Activated CD8-positive, alpha-beta memory T cell treated with anti-CD3 and anti-CD28 coated beads, Interleukin-2, amount 10 ng/mL, durations not matched to agents 7 days and 5 days (primary cell): ENCODE measurements at places on chromosomes 6 and 20. TPM values are rescaled to one million over a fixed set of nuclear protein-coding genes. Genes with fewer than 3 reads are reported as not detected.

FAM209B gene
- 1.3 TPM for total RNA-seq

- H3K36me3 ChIP-seq: no peaks in the 10 kb centered on the region
- DNase-seq: no peak
- no peak overlapping the region for H3K27ac ChIP-seq
- H3K4me3 ChIP-seq: no peak overlapping the region
These were observed 63.9 kb downstream of the CHMP4B start for GRCh38 chr20:33875055-33875454.

- DNase-seq: no peak
- no peak overlapping the region for H3K27ac ChIP-seq
- no peaks in the 10 kb centered on the region for H3K36me3 ChIP-seq
- no peak overlapping the region for H3K4me3 ChIP-seq
- H3K4me1 ChIP-seq: no peaks in the 10 kb centered on the region
These were observed 212.9 kb upstream of the PRND start for GRCh38 chr20:4508773-4509172.

DNA sequence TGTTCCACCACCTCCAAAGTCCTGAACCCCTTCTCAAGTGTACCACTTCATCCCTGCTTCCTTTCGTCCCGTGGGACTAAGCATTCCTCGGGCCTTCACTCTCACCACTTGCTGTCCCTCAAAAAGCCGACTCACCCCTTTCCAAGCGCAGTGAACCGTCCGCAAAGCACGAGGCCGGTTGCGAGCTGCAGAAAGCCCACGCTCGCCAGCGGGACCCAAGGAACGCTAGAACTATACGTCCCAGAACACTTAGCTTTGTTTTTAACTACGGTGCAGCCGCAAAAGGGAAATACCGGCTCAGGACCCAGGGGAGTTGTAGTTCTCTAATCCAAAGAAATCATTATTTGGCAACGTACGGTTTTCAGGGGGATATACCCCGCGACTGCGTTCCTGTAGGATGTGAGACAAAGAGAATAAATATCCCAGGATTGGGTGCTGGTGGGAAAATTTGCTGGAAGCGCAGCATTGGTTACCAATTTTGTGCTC, 416 bp upstream of the POLR1H start:
- DNase-seq: peak; percentile 53
- H3K4me3 ChIP-seq: peak overlapping the region; percentile 98
- H3K27me3 ChIP-seq: no peaks in the 10 kb centered on the region
- peaks cover 35% of the 10 kb centered on the region for H3K4me1 ChIP-seq
- peaks cover 26% of the 10 kb centered on the region for H3K36me3 ChIP-seq

GRCh38 chr20:23000232-23000947, 34.7 kb upstream of the SSTR4 start:
- no peak for DNase-seq
- no peaks in the 10 kb centered on the region for H3K27me3 ChIP-seq
- no peaks in the 10 kb centered on the region for H3K4me1 ChIP-seq
- H3K36me3 ChIP-seq: no peaks in the 10 kb centered on the region
- no peak overlapping the region for H3K27ac ChIP-seq

DNA sequence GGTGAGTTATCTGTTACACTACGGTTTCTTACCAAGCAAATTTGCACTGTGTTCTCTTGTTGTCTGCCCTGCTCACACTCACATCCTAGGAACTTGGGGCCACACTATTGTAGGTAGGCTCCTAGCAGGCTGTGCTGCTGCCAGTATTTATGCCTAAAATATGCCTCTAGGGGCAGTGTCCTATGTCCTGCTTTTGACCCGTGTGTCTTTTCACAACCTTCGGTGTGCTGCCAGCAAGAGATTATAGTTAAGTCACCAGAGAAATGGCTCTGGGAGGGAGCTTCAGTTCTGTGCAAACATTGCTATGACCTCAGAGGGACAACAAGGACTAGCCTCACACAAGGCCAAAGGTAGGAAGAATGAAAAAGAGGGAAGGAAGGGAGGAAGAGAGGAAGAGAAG, 8.9 kb upstream of the TAAR5 start:
- H3K27ac ChIP-seq: no peak overlapping the region
- H3K4me3 ChIP-seq: no peak overlapping the region
- H3K27me3 ChIP-seq: peaks cover 15% of the 10 kb centered on the region
- H3K36me3 ChIP-seq: no peaks in the 10 kb centered on the region

GRCh38 chr6:47355496-47355895, 45.8 kb upstream of the TNFRSF21 start:
- peaks cover 1% of the 10 kb centered on the region for H3K4me1 ChIP-seq
- peaks cover 12% of the 10 kb centered on the region for H3K27me3 ChIP-seq
- no peak for DNase-seq
- H3K27ac ChIP-seq: no peak overlapping the region

MTFR2 gene
- 35.8 TPM for total RNA-seq

DNA sequence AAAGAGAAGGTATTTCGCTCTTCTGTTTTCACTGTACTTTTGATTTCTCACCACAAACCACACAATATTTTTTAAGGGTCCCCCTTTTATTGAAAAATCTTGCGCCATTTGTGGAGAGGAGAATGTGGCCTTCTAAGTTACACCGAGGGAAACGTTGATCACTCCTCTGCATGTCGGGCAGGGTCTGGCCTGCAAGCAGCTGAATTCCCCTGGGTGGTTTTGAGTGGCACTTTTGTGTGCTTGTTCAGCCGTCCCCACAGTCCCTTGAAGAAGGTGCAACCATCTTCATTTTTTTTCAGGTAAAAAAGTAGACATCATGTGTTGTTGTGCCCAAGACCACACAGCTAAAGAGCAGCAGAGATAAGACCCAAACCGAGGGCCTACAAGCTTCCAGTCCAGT, 6.1 kb downstream of the GPR31 start:
- H3K4me1 ChIP-seq: peaks cover 33% of the 10 kb centered on the region
- no peak overlapping the region for H3K27ac ChIP-seq
- H3K36me3 ChIP-seq: peaks cover 3% of the 10 kb centered on the region

DNA sequence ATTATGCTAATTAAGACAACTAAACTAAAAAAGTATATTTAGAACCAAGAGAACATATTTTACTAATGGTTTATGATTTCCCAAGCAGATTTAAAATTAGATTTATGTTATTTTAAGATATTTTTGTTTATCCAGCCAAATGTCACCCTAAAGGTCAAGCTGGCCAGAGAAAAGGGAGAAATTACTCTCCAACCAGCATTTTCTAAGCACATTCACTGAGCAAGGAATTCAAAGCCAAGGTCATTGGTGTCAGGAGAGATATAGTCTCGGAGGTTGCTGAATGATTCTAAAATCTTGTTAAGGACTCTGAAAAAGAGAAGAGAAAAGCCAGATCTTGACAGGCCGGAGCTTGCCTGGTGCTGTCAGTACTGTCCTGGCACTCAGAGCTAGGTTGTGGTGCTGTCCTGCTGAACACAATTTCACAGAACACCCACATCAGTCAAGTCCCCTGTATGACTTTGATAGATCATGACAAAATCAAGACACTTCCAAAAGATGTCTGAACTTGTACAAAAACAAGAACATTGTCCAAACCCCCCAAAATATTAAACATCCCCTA, 222.3 kb upstream of the SMLR1 start:
- no peak for DNase-seq
- no peak overlapping the region for H3K27ac ChIP-seq
- peaks cover 17% of the 10 kb centered on the region for H3K36me3 ChIP-seq
- H3K27me3 ChIP-seq: no peaks in the 10 kb centered on the region

TNF gene
- total RNA-seq: 58.8 TPM

GRCh38 chr6:105859457-105859856, 226.7 kb upstream of the PRDM1 start:
- H3K36me3 ChIP-seq: peaks cover 21% of the 10 kb centered on the region
- H3K27ac ChIP-seq: no peak overlapping the region
- peaks cover 3% of the 10 kb centered on the region for H3K4me1 ChIP-seq
- peaks cover 20% of the 10 kb centered on the region for H3K27me3 ChIP-seq
- DNase-seq: no peak
- no peak overlapping the region for H3K4me3 ChIP-seq

GRCh38 chr6:26457264-26457805, 420 bp upstream of the BTN2A1 start:
- peak overlapping the region; percentile 92 for H3K27ac ChIP-seq
- peak overlapping the region; percentile 89 for H3K4me3 ChIP-seq
- H3K4me1 ChIP-seq: peaks cover 45% of the 10 kb centered on the region
- no peak for DNase-seq
- H3K27me3 ChIP-seq: no peaks in the 10 kb centered on the region
- H3K36me3 ChIP-seq: peaks cover 28% of the 10 kb centered on the region

GRCh38 chr6:85389151-85389797, 60.6 kb upstream of the NT5E start:
- H3K27me3 ChIP-seq: no peaks in the 10 kb centered on the region
- H3K4me3 ChIP-seq: no peak overlapping the region
- peaks cover 19% of the 10 kb centered on the region for H3K4me1 ChIP-seq

DNA sequence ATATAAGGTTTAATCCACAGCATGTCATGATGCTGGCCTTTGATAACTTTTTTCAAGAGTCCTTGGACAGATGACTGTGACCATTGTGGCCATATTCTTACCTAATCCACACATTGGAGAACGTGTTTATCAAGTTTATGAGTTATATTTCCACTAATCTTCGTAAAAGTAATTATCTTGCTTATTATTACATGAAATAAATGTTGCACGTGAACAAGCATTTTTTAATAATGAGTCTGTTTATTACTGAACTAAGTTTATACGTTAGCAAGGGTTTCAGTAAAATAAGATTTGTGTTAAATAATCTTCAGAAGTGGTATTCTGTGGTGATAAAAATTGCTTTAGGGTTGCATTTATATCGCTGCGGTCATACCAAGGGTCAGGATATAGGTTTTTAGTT, 107.1 kb downstream of the SCAF8 start:
- H3K4me1 ChIP-seq: peaks cover 3% of the 10 kb centered on the region
- no peak overlapping the region for H3K27ac ChIP-seq
- no peak for DNase-seq
- peaks cover 9% of the 10 kb centered on the region for H3K36me3 ChIP-seq
- no peaks in the 10 kb centered on the region for H3K27me3 ChIP-seq

FUT9 gene
- not detected for total RNA-seq

KCNK16 gene
- not detected for total RNA-seq

GRCh38 chr6:125445054-125445453, 143.3 kb upstream of the HDDC2 start:
- no peak overlapping the region for H3K27ac ChIP-seq
- DNase-seq: no peak
- H3K27me3 ChIP-seq: peaks cover 33% of the 10 kb centered on the region
- H3K4me3 ChIP-seq: no peak overlapping the region
- no peaks in the 10 kb centered on the region for H3K4me1 ChIP-seq
- H3K36me3 ChIP-seq: no peaks in the 10 kb centered on the region

GRCh38 chr20:38277691-38278090, 17.2 kb upstream of the KIAA1755 start:
- no peak overlapping the region for H3K4me3 ChIP-seq
- no peak overlapping the region for H3K27ac ChIP-seq
- peaks cover 4% of the 10 kb centered on the region for H3K27me3 ChIP-seq
- no peaks in the 10 kb centered on the region for H3K36me3 ChIP-seq
- H3K4me1 ChIP-seq: peaks cover 5% of the 10 kb centered on the region
- no peak for DNase-seq

PTCHD4 gene
- total RNA-seq: not detected

TAGAP gene
- 44.8 TPM for total RNA-seq

DNA sequence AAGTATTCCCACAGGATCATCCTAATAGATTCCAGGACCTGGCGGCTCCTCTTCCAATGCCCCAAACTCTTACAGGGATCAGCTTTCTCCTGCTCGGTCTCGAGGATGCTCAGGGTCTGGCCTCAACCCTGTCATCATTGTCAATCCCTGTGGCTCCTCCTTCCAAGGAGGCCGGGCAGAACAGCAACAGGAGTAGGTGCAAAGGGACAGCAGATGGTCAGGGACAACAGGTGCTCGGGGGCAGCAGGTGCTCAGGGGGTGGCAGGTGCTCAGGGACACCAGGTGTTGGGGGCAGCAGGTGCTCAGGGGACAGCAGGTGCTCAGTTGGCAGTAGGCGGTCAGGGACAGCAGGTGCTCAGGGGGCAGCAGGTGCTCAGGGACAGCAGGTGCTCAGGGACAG, 84.8 kb downstream of the TTLL2 start:
- no peaks in the 10 kb centered on the region for H3K4me1 ChIP-seq
- no peak overlapping the region for H3K4me3 ChIP-seq
- H3K27ac ChIP-seq: no peak overlapping the region
- DNase-seq: no peak

GRCh38 chr6:22068561-22069305, 228.1 kb downstream of the PRL start:
- H3K27ac ChIP-seq: peak overlapping the region; percentile 43
- H3K27me3 ChIP-seq: no peaks in the 10 kb centered on the region
- no peaks in the 10 kb centered on the region for H3K36me3 ChIP-seq
- H3K4me1 ChIP-seq: peaks cover 8% of the 10 kb centered on the region
- DNase-seq: no peak

DNA sequence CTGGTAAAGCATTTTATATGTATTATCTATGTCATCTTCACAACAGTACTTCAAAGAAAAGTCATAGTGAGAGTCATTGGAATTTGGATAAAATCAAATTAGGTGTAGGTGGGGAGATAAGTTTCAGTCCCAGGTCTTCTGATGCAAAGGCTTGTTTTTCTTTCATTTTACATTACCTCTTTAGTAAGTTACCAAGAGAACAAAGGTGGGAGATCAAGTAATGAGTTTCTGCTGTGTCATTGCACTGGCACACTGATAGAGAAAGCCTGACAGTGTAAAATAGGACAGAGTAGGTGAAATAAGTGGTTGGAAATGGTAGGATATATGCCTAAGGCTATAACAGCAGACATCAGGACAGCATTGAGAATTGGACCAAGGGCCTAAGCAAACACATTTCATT, 250.4 kb downstream of the NKAIN2 start:
- H3K4me1 ChIP-seq: no peaks in the 10 kb centered on the region
- DNase-seq: no peak
- no peaks in the 10 kb centered on the region for H3K27me3 ChIP-seq
- no peak overlapping the region for H3K27ac ChIP-seq
- no peaks in the 10 kb centered on the region for H3K36me3 ChIP-seq

PTCRA gene
- not detected for total RNA-seq

GRCh38 chr20:9609887-9610502, 95.6 kb downstream of the LAMP5 start:
- H3K27me3 ChIP-seq: no peaks in the 10 kb centered on the region
- H3K36me3 ChIP-seq: no peaks in the 10 kb centered on the region
- no peak overlapping the region for H3K4me3 ChIP-seq
- no peaks in the 10 kb centered on the region for H3K4me1 ChIP-seq
- no peak overlapping the region for H3K27ac ChIP-seq

DNA sequence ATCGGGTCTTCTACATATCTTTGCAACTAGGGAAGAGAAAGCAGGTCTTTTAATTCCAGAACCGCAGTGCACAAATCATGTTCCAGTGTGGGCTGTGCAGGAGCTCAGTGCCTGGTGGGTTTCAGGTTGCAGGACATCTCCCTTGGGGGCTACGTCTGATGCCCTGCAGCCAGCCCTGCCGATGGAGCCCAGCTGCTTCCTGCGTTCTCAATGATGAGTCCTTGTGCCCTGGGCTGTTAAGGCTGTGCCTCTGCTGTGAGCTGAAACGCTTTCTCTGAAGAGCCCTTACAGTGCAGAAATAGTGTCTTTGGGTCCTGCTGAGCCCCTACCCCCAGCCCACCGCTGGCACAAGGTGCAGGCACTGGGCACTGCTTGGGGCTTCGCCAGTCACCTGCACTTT, 192.9 kb downstream of the SYNDIG1 start:
- H3K27me3 ChIP-seq: no peaks in the 10 kb centered on the region
- no peak overlapping the region for H3K27ac ChIP-seq
- no peak for DNase-seq
- no peak overlapping the region for H3K4me3 ChIP-seq

HLA-DQA1 gene
- total RNA-seq: 74.4 TPM

BPIFA1 gene
- not detected for total RNA-seq

HLA-DRB1 gene
- 189 TPM for total RNA-seq
